ENCODE measurements at places on chromosomes 6 and 20.

DNA sequence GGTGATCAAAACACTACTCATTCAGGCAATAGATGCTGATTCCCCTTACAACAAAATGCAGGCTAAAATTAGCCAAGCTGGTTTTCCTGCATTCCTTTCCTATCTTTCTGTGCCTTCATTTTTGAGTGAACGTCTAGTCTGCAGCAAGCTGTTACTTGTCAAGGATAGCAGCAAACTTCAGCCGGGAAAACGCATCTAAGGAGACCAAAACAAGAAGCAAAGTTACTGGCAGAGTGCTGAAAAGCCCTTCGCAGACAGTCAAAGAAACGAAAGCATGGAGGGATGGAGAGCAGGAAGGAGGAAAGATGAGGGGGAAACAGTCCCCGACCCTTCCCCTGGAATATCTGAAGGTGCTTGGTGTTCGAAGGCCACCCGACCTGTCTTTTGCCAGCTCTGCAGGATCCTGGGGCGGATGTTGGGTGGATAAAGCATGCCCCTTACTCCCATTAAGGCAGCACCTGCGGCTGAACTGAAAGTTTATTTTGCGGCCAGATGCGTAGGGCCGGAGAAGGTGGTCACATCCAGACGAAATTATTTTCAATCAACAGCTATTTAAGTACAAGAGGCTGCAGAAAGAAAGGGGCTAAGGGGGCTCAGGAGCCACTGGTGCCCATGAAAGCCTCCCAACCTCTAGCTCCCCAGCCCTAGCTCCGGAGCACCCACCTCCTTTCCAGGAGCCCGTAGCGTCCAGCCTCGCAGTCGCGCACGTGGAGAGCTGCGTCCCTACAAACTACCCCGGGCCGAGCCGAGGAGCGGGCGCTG, 538 bp downstream of the FERMT1 start:
- no peak for DNase-seq

- no peak for DNase-seq
Observed at GRCh38 chr6:72406517-72406916, 215.3 kb upstream of the KCNQ5 start.

- peak; percentile 94 for DNase-seq
Observed at GRCh38 chr20:50398821-50399554, 111.2 kb upstream of the PTPN1 start.

DNA sequence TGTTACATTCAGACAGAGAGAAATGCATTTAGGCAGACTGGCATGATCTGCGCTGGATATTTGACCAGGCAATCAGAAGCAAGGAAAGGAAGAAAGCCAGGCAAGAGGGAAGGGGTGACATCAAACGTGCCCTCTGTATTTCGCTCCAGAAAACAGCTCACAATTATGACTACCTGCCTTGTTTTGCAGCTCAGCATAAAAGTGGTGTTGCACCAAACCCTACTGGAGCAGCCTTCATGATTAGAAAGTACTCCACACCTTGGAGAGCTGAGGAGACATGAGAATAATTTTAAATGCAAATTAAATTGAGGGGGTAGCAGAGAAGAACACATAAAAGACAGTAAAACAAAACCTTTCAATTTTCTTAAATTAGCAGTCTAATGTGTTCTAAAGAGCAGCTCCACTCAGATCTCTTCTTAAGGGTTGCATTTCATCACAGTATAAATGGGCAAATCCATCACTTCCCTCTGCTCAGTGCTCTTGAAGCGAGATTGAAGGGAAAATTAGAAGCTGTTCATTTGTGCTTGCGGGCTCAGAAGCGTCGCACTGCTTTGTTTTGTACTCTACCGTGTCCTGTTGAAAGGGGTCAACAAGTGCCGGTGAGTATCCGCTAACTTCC, at the start of gene PHACTR1:
TSS of gene PHACTR1 (plus strand) at position 470 of the 619 bp plus-strand sequence.
- no peak for DNase-seq

GRCh38 chr20:43432498-43432897, 25.2 kb upstream of the SRSF6 start:
- no peak for DNase-seq

GRCh38 chr6:19327661-19328060, 509.5 kb upstream of the ID4 start:
- DNase-seq: no peak

GRCh38 chr20:44615876-44616603, 33.7 kb downstream of the PKIG start:
- DNase-seq: peak; percentile 57

GRCh38 chr6:147382945-147383554, 125.4 kb upstream of the SAMD5 start:
- DNase-seq: no peak

- no peak for DNase-seq
Observed at GRCh38 chr6:150087336-150087735, 18.4 kb upstream of the ULBP3 start.

- DNase-seq: no peak
Observed at GRCh38 chr6:23089981-23090380, 520.6 kb downstream of the HDGFL1 start.

DNA sequence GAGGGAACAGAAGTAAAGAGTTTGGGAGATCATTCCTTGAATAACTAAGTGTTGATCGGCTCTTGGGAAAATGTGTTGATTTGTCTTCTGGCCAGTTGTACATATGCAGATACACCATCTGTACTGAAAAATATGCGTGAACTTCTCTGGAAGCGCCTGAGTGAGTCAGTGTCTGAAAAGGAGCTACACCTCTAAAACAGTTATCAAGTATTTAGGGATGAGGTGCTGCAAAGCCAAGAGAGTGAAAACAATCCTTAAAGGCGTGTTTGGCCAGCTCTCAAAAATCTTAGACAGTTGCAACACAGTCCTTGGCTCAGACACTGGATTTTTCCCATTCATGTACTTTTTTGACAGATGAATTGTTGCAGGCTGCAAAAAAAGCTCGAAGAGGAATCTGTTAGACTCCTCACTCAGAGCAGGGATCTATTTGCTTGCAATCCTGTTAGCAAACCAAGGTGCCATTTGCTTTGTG, 61.3 kb downstream of the BMP6 start:
- no peak for DNase-seq

DNA sequence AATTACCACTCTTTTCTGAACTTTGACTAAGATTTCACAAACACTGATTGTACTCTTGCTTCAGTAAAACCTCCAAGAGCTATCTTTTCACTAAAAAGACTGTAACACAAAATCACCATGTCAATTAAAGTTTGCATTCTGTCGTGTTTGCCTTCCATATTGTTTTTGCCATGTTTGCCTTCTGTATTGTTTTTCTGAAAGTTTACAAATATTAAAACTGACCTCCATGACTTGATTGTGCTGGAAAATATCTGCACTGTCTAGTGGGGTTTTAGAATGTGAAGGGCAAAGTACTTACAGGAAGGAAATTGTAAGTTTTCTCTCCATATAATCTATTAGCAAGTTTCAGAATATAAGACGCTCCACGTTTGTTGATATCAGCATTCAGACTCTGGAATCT, 3.4 kb downstream of the SERPINB1 start:
- no peak for DNase-seq

DNA sequence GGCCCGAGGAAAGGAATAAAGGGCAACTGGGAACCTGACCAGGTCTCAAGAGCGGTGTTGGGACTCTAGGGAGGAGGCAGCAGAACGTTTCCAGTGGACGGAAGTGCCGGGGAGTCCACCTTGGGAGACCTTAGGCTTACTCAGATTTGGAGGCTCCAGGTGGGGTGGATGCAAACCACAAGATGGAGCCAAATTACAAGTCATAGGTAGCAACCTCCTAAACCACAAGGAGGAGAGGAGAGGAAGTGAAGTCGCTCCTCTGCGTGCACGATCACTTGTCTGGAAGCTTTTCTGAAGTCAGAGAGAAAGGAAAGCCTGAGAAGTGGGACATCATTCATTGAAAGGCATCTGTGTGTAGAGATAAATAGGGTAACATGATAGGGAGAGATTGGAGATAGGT, 9.3 kb downstream of the HLA-DOA start:
- no peak for DNase-seq

- no peak for DNase-seq
Observed at GRCh38 chr6:157879034-157879872, 56.2 kb downstream of the SNX9 start.

DNA sequence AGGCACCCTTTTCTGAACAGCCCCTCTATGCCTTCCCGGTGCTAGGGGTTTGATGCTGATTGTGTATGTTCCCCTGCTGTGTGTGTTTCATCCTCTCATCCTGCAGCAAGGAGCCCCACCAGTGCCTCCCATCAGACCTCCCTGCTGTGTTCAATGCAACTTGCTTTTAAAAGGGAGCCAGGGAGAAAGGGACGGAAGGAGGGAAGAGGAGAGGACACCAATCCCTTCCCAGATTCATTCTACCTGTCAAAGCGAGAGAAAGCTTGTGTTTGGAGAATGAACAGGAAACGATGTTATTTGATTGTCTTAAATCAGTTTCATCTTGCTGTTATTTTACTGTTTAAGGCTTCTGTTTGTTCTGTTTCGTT, 259.2 kb downstream of the ADGB start:
- DNase-seq: no peak
